ENCODE measurements at places on chromosomes 11 and 22.
A peak's percentile ranks its signal among the peaks of the same experiment; 100 is the strongest.

- DNase-seq, result no peak
Observed at GRCh38 chr11:74739546-74740270, 8.5 kb upstream of the CHRDL2 start.

GRCh38 chr11:64316672-64317324 is 561 bp downstream of the TRMT112 start:
- no peak for DNase-seq

DNA sequence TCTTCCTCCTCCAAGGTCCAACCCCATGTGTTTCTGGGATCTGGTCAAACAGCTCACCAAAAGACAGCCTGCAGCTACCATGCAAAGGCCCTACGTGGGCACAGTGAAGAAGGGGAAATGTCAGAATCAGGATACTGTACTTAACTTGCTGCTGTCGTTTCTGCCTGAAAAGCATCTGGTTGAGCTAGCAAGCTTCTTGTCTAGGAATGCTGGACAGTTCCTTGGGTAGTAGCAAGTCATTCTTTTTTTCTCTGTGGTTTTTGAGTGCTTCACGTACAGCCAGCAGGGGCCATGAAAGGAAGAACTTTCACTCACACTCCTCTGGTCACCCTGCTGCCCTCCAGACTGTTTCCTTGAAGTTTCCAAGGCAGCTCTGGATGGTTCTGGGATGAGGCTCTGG is 24.7 kb downstream of the RCOR2 start:
- DNase-seq, result no peak

GRCh38 chr11:62665599-62666258 is 617 bp downstream of the CSKMT start:
- peak; percentile 51 for DNase-seq

- DNase-seq, result no peak
Observed at GRCh38 chr11:106400949-106401570, 323.6 kb downstream of the AASDHPPT start.

- no peak for DNase-seq
Observed at GRCh38 chr11:131767421-131767820, 397.0 kb downstream of the NTM start.

- DNase-seq, result no peak
Observed at GRCh38 chr22:42461511-42461910, 29.3 kb upstream of the NFAM1 start.

GRCh38 chr11:64933935-64934681 is 1.6 kb downstream of the GPHA2 start:
- DNase-seq, result no peak

DNA sequence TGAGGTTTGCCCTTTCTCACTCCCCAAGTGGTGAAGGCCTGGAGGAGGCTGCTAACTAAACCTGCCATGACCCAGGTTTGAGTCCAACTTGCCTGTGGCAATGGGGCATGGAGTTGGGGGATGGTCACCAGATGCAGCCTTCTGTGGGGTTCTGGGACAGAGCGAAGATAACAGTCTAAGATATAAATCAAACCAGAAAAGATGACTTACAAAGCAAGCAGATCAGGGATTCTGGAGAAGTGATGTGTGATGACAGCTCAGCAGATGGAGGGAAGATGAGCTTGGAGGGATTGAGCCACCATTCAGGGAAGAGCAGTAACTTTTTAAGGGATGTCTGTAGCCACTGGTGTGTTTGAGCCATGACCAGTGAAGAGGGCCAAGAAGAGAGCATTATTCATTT is 63.6 kb downstream of the MTNR1B start:
- no peak for DNase-seq

GRCh38 chr11:36622431-36623136 is 24.5 kb upstream of the RAG2 start:
- DNase-seq, result no peak

GRCh38 chr22:22085702-22086500 is 103.3 kb upstream of the TOP3B start:
- DNase-seq, result no peak

GRCh38 chr11:33187998-33188722 is 26.9 kb upstream of the CSTF3 start:
- DNase-seq, result no peak

DNA sequence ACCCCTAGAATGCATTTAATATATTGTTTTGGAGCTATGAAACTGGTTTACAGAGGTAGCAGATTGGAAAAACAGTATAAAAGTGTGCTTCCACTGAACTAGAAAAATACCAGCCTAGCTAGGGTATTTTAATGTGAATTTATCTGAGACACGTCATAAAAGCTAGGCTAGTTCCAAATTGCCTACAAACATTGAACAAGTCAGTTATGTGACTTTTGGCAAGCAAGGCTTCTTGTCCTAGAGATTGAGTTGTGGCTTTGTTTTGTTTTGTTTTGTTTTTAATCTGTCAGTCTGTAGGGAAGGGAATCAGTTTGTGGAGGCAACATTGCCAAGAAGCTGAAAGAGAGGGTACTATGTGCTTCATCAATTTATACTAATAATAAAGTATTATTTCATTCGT is 24.2 kb downstream of the RTN3 start:
- no peak for DNase-seq

GRCh38 chr11:57530596-57531507 is at the start of gene TIMM10:
Gene TIMM10, minus strand, starts transcription at chr11:57530754. Its CDS starts 565 bp downstream, at chr11:57530189.
- peak; percentile 81 for DNase-seq

Data from activated naive CD8-positive, alpha-beta T cell treated with anti-CD3 and anti-CD28 coated beads, Interleukin-2, amount 50 U/mL, for 16 hours (primary cell).